ENCODE measurements at places on chromosomes 1 and 21.

DNA sequence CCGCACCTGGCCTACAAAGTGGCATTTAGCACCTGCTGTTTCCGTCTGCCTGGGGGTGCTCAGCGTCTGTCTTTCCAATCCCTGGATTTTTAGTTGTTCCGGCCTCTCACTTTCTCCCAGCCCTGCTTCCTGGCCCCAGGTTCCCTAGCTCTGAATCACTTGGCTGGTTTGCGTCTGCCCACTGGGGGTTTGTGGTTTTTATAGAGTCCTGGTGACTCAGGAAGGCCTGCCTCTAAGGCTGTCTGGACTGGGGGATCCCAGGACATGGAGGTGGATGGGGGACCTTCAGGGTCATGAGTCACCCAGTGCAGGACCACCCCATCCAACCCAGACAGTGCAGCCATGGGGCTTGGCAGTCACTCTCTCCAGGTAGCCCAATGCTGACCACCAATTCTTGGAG is 53.5 kb downstream of the MRPL37 start:
- DNase-seq, result no peak

DNA sequence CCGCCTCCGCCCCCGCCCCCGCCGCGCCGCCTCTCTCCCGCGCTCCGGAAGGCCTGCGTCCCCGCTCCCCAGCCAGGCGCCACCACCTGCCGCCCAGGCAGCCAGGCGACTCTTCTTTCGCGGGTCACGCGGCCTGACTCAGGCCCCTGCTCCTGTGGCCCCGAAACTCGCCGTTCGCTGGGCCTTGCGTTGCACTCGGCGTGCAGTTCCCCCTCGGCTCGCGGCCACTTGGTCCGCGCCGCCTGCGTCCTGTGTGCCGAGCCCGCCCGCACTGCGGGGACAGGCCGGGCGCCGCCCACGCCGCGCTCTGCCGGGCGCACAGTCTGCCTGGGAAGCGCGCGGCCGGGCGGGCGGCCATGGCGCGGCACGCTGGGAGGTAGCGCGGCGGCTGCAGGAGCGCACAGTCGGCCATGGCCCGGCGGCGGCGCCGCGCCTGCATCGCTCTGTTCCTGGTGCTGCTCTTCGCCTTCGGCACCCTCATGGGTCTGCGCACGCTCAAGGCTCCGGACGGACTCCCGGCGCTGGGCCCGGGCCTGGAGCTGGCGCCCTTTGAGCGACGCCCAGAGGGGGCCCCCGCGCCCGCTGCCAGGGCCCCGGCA is at the start of gene MANEAL:
TSS of gene MANEAL (plus strand) at position 75 of the 599 bp plus-strand sequence. CDS start at position 411, 336 bp downstream.
- DNase-seq, result no peak

GRCh38 chr1:42955311-42956063 is 3.2 kb downstream of the SLC2A1 start:
- DNase-seq, result no peak

DNA sequence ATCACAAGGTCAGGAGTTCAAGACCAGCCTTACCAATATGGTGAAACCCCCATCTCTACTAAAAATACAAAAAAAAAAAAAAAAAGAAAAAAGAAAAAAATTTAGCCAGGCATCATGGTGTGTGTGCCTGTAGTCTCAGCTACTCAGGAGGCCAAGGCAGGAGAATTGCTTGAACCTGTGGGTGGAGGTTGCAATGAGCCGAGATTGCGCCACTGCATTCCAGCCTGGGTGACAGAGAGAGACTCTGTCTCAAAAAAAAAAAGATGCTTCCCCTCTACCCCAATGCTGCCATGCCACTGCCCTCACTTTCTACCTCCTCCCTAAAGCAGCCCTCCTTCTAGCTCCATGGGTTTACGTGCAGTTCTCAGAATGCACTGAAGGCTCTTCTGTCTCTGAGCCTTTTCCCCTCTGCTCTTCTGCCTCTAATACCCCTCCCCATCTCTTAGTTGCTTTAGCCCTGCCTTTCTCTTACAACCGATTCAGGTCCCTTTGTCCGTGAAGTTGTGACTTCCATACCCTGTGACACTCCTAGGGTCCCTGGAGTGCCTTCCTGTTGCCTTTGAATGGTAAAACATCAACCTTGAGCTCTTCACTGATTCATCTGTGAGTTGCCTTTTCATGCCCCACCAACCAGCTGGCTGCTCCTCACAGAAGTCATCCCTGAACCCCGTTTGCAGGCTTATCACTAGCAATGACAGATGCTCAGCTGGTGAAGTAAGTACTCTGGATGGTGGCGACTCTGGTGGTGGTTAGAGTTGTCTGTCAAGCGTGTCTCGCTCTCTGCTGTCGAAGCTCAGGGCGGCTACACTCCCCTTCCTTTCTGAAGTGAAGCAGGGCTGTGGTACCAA is 234.9 kb downstream of the RHOU start:
- no peak for DNase-seq

DNA sequence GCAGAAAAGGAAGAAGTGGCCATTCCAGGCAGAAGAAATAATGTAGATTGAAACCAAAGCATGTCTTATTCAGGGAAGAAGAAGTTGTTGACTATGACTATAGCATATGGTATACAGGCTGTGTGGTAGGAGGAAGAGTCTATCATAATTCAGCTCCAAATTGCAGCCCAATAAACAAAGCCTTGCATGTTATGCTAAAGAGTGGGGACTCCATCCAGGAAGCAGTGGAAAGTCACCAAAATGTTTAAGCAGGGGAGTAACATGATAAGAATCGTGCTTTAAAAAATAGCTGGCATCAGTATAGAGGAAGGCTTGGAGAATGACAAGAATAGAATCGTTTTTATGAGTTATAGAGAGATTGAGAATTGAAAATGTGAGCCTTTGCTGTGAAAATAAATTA is 213.3 kb upstream of the ADGRL2 start:
- DNase-seq, result no peak
